ENCODE measurements at places on chromosomes 2 and 18.

GRCh38 chr2:121748202-121748601 is 7.2 kb upstream of the TSN start:
- DNase-seq: no peak

GRCh38 chr2:42830922-42831574 is 38.7 kb upstream of the HAAO start:
- no peak for DNase-seq

GRCh38 chr2:493228-493627 is 184.0 kb downstream of the TMEM18 start:
- DNase-seq: no peak

- no peak for DNase-seq
Observed at GRCh38 chr2:79101024-79101423, 13.2 kb upstream of the REG1B start.

- no peak for DNase-seq
Observed at GRCh38 chr2:236341721-236342120, 77.5 kb upstream of the ASB18 start.

DNA sequence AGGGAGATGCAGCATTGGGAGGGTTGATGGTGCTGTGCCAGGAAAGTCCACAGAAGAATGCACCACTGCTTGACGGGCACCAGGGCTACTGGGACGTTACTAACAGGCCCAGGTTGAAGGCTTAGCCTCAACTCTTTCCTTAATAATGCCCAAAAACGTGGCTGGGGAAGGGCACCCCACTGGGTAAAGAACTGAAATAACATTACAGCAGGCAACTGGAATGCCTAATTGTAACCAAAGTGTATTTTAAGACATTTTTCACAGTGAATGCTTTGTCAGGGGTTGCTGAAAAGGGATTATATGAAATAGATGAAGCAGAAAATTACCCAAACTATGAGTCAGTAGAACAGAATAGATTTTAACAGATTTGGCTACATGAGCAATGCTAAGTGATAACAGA is 191.3 kb downstream of the CMPK2 start:
- no peak for DNase-seq

- DNase-seq: no peak
Observed at GRCh38 chr2:223465793-223466192, 136.4 kb downstream of the SCG2 start.

- DNase-seq: peak; percentile 8
Observed at GRCh38 chr2:121080013-121080772, 204.8 kb downstream of the TFCP2L1 start.

GRCh38 chr2:79729532-79729931 is 216.7 kb downstream of the CTNNA2 start:
- DNase-seq: no peak

GRCh38 chr2:152304836-152305235 is 30.1 kb upstream of the FMNL2 start:
- no peak for DNase-seq

GRCh38 chr18:55523001-55523400 is 65.0 kb downstream of the TCF4 start:
- no peak for DNase-seq

DNA sequence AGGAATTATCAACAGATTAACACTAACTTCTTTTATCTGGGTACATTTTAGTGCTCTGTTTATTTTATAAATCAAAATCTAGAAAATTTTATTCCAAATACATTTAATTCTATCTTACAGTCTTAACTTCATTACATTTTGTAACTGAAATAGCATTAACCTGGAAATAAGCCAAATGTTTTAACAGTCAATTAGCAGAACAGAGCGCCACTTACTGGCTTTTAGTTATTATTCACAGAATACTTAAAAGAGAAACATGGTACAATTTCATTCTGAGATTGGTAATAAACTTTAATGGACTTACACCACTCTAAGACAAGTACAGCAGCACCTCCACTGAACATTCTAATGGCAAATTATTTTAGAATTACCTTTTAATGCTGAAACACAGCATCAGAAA is 38.6 kb downstream of the SS18 start:
- DNase-seq: no peak

GRCh38 chr2:220619525-220620220 is 952.4 kb downstream of the EPHA4 start:
- DNase-seq: no peak

DNA sequence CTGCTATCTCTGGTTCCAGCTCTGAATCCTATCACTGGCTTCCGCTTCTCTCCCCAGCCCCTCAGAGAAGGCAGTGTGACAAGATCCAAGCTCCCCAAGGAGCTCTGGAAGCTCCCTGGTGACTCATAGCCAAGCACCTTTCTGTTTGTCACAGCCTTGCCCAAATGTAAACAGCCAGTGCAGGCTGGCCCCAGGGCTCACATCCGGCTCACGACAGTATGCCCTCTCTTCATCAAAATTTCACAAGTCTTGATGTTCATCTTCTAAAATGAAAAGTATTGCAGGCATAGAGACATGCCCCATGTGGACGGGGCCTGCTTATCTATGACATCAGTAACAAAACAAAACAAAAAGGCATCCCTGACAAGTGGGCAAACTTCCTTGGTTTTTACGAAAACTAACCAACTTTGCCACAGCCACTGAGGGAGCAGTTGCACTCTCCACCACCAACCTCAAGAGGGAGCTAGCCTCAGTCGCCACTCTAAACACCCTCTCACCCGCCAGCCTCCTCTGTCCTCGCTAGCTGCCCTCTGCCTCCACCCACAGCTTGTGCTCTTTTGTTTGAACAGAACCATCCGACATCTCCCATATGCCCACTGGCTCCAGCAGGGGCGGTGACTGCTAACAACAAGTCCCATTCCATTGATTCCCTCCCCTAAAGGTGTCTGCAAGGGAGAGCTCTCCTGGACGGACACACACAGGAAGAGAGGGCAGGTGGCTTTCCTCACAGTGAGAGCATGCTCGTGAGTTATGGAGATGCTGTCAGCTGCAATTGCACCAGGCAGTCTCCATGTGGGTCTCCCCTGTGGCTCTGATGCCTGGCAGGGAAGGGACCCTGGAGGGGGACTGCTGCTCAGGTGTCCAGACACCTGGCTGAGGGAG is 71.0 kb upstream of the DAPL1 start:
- DNase-seq: no peak

DNA sequence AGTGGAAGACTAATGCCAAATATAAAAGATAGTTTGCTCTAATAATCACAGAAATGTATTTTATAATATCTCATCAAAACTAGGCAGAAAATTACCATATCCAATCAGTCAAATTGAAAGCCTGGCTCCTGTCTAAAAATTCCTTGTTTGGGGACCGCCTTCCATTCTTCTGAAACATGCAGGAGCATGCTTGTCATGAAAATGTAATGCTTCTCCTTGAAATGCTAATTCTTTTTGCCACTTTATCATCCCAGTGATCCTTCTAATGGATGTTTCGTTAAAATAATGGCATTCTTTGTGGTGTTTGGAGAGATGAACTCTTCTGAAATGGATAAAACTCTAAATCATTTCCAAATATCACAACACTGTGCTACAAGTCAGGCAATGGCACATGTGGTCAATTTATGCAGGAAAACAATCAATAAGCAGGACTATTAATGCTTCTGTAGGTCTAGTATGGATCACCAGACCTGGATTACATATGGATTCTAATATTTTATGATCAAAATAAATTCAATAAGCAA is 1039.1 kb upstream of the NXPH2 start:
- no peak for DNase-seq

- no peak for DNase-seq
Observed at GRCh38 chr18:43034683-43035500, 80.6 kb downstream of the RIT2 start.

- no peak for DNase-seq
Observed at GRCh38 chr18:50674307-50674980, 114.6 kb downstream of the MAPK4 start.

DNA sequence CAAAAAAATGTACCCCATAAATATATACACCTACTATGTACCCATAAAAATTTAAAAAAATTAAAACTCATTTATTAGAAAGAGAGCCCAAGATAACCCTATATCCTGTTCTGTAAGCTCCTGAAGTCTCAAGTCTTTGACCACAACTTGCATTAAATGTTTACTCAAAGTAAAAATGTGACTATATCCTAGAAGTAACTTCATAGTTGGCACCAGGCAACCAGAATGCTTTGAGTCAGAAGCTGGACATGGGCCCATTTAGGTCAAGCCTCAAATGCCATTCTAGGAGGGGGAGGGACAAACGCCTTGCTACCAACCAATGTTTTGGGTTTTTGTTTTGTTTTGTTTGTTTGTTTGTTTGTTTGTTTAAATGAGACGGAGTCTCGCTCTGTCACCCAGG is 9.3 kb upstream of the TBC1D8 start:
- no peak for DNase-seq

GRCh38 chr18:13032173-13032572 is 41.0 kb downstream of the CEP192 start:
- DNase-seq: peak; percentile 49

GRCh38 chr2:140835079-140835478 is 1295.7 kb downstream of the LRP1B start:
- DNase-seq: no peak

DNA sequence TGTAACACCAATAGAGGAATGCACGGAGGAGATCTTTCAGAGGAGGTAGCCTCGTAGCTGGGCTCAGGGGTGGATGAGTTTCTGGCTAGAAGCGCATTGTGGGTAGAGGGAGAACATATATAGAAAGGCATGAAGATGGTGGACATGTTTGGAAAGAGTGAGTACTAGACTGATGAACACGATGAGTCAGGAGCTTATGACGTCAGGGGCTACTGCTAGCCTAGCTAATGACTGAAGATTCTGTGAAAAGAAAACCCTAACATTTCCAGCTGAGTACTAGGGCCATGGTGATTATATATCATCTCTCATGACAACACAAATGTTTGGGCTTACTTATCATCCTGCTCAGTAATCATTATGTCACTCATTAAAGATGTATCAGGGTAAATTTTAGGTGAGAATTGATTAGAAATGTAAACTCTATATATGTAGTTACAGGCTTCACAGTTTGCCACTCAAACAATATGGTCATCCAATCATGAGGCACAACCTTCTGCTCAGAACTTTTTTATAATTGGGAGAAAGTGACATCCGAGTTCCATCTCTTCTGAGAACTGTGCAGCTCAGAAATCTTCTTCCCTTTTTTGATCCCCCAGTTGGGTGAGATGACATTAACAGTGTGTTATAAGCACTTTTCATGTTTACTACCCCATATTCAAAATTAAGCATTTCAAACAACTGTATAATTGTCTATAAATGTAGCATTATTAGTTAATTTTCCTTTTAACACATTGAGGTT is 22.2 kb upstream of the IL1RN start:
- no peak for DNase-seq

DNA sequence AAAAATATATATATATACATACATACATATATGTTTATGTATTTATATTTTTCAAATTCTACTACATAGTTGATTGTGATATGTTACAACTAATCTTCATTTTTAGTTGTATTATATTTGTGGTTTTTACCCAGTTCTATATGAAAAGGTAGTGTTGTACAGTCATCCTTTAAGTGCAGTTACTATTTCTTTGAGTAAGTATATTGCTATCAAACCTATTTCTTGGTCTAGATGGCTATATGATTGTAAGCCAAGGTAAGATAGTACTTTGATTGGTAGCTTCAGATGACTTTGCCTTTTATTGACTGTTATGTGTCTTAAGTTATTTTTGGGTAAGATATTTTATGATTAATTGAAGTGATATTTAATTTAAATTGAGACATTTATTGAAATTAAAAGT is 89.6 kb downstream of the AGPS start:
- no peak for DNase-seq

GRCh38 chr2:207437524-207438143 is 92.1 kb upstream of the CREB1 start:
- DNase-seq: no peak

DNA sequence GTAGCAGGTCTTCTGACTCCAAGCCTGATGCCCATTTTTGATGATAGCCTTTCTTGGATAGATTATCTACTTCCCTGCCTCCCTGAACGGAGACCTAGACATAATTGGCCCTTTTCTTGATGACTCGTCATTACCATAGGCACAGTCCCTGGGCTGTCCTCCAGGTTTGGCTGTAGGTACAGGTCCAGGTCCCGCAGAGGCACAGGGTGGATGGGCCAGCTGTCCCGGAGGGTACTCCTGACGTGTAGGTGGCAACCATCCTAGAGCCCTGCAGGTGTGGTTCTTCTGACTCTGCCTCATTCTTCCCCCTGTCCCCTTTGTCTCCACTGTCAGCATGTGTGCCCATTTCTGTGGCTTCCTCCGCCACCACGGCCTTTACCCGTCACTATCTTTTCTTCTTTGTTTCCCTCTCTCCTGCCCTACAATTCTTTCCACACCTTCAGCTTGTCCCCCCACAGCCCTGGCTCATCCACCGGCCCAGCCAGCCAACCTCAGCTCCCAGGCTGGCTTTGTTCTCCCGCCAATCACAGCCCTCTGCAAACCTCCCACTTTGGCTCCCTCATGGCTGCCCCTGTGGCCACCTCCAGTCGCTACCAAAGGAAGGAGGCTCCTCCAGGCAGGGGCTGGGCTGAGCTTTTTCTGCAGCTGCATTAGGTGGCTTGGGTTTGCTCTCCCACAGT is 102.8 kb downstream of the SMAD7 start:
- no peak for DNase-seq

DNA sequence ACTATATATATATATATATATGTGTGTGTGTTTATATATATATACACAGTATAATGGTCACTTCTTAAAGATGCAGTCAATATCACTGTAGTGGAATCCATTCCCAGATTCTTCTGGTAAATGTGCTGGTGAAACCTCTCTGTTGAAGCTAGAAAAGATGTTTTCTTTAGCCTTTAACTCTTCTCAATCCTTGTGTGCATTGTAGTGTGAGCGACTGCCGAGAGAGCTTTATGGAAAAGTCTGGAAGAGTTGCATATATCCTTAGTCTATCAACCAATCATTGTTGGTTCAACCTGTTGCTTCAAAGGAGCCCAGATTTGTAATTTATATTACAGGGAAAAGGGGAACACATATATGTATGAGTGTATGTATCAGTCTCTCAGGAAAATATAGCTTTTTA is 27.7 kb downstream of the SLC66A3 start:
- DNase-seq: no peak

DNA sequence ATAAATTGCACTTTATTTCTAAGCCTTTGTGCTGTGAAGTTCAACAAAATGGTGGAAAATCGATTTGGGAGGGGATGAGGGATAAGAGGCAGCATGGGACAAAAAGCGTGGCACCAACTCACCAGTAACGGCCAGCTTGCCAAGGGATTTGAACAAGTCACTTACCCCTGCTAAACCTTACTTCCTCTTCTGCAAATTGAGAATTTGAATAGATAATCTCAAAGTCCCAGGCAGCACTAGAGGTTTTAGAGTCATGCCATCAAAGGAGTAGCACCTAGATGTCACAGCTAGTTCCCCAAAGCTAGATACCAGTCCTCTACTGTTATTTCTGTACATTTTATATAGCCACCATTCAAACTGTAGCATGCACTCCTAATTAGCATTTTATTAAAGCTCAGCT is 83.7 kb upstream of the VRK2 start:
- DNase-seq: no peak

- DNase-seq: no peak
Observed at GRCh38 chr18:10089881-10090280, 176.1 kb downstream of the VAPA start.

GRCh38 chr18:10143596-10143995 is 229.8 kb downstream of the VAPA start:
- no peak for DNase-seq
